ENCODE measurements at places on chromosomes 5 and 9. TPM values are rescaled to one million over a fixed set of nuclear protein-coding genes. Genes with fewer than 3 reads are reported as not detected.

The MEF2C gene
- total RNA-seq, result 0.25 TPM

The MAMDC2 gene
- not detected for total RNA-seq

The PFN3 gene
- not detected for total RNA-seq

The PCDHB15 gene
- total RNA-seq, result not detected

- H3K27me3 ChIP-seq, result no peaks in the 10 kb centered on the region
- DNase-seq, result no peak
- H3K4me3 ChIP-seq, result no peak overlapping the region
- H3K4me1 ChIP-seq, result no peaks in the 10 kb centered on the region
Observed at GRCh38 chr5:89946916-89947315, 462.6 kb downstream of the CETN3 start.

DNA sequence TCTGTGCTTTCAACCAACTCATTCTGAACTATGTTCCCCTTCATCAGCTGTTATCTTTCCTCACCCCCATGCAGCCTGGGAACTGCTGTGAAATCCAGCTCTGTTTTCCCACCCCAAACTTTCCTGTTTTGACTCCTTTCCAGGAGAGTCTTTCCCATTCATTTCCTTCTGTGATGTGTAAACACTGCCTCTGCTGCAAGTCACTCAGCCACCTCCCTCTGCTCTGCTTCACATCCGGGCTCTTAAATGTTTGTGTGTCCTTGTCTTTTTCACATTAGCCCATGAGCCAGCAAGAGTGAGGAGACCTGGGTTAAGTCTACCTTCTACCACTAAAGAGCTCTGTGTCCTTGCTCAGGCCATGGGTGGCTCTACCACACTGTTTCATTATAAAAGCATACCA lies 137.5 kb downstream of the ICE1 start:
- no peak for DNase-seq
- H3K27ac ChIP-seq, result no peak overlapping the region
- H3K4me1 ChIP-seq, result no peaks in the 10 kb centered on the region
- H3K36me3 ChIP-seq, result no peaks in the 10 kb centered on the region

GRCh38 chr5:133249593-133249992 lies 197.8 kb downstream of the HSPA4 start:
- no peaks in the 10 kb centered on the region for H3K36me3 ChIP-seq
- no peaks in the 10 kb centered on the region for H3K27me3 ChIP-seq
- H3K4me3 ChIP-seq, result no peak overlapping the region

DNA sequence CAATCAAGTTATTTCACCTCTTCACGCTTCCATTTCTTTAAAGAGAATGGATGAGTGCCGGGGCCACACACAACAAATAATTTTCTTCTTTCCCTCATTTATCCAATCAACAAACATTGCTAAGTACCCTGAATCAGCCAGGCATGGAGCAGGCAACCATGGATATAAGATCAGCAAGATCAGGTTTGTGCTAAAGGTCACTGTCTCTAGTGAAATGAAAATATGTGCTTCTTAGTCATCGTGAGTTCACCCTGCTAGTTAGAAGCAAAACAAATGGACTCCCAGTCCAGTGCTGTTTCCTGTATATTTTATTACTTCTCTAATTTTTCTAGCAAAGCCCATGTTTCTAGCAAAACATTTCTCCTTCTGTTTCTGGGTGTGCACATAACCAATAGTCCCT lies 629.2 kb downstream of the BNC2 start:
- no peaks in the 10 kb centered on the region for H3K4me1 ChIP-seq
- no peak overlapping the region for H3K27ac ChIP-seq
- H3K27me3 ChIP-seq, result no peaks in the 10 kb centered on the region
- H3K36me3 ChIP-seq, result no peaks in the 10 kb centered on the region
- no peak overlapping the region for H3K4me3 ChIP-seq

GRCh38 chr5:55897905-55898304 lies 46.7 kb downstream of the IL31RA start:
- peaks cover 39% of the 10 kb centered on the region for H3K4me1 ChIP-seq
- DNase-seq, result no peak
- H3K4me3 ChIP-seq, result no peak overlapping the region
- no peaks in the 10 kb centered on the region for H3K36me3 ChIP-seq
- peaks cover 3% of the 10 kb centered on the region for H3K27me3 ChIP-seq

- no peaks in the 10 kb centered on the region for H3K27me3 ChIP-seq
- H3K4me1 ChIP-seq, result peaks cover 21% of the 10 kb centered on the region
- no peak overlapping the region for H3K27ac ChIP-seq
- H3K36me3 ChIP-seq, result peaks cover 3% of the 10 kb centered on the region
Observed at GRCh38 chr9:127710204-127710783, 3.5 kb downstream of the CFAP157 start.

DNA sequence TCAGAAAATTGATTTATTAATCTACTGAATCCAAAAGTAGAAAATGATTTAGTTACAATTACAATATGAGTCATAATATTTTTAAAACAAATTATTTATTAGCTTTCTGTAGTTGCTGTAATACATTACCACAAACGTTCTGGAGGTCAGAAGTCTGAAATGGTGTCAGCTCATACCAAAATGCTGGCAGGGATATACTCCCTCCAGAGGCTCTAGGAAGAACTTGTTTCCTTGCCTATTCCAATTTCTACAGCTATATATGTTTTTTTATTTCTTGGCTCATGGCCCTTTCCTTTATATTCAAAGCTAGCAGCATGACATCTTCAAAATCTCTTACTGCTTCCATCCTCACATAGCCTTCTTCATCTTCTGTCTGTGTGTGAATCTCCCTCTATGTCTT lies 667.9 kb upstream of the ITGA1 start:
- no peak overlapping the region for H3K27ac ChIP-seq
- no peak for DNase-seq
- no peaks in the 10 kb centered on the region for H3K27me3 ChIP-seq

GRCh38 chr9:93683331-93684134 lies 107.1 kb downstream of the PHF2 start:
- H3K27ac ChIP-seq, result no peak overlapping the region
- DNase-seq, result peak; percentile 5
- no peaks in the 10 kb centered on the region for H3K36me3 ChIP-seq
- peaks cover 6% of the 10 kb centered on the region for H3K27me3 ChIP-seq
- H3K4me1 ChIP-seq, result no peaks in the 10 kb centered on the region

DNA sequence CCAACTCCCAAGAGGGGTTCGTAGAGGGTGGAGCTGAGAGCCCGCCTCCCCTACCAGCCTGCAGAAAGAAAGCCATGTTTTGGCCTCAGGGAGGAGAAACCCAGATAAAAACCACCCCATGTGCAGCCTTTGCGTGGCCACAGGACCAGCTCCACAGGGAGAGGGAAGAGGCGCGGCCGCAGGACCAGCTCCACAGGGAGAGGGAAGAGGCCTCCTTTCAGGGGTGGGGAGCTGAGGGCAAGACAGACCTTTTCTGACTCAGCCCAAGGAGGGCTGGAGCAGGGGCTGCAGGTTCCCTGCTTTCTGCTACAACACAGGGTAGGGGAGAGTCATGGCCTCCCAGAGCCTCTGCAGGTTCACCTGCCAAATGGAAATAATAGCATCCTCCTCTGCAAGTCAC lies 37.6 kb upstream of the KCNMB1 start:
- peaks cover 22% of the 10 kb centered on the region for H3K27me3 ChIP-seq
- no peak overlapping the region for H3K27ac ChIP-seq
- no peak for DNase-seq
- no peaks in the 10 kb centered on the region for H3K4me1 ChIP-seq

GRCh38 chr9:87909310-87910041 lies 8.3 kb upstream of the SPATA31C1 start:
- no peak for DNase-seq
- no peaks in the 10 kb centered on the region for H3K4me1 ChIP-seq
- H3K36me3 ChIP-seq, result no peaks in the 10 kb centered on the region
- no peak overlapping the region for H3K27ac ChIP-seq
- no peak overlapping the region for H3K4me3 ChIP-seq
